ENCODE measurements at places on chromosomes 6 and 20.

GRCh38 chr6:50961611-50962010 lies 142.9 kb downstream of the TFAP2B start:
- no peak for DNase-seq

GRCh38 chr20:10090588-10091166 lies 55.9 kb downstream of the ANKEF1 start:
- DNase-seq, result peak; percentile 79

GRCh38 chr20:10329387-10330005 lies 104.5 kb downstream of the MKKS start:
- DNase-seq, result no peak

DNA sequence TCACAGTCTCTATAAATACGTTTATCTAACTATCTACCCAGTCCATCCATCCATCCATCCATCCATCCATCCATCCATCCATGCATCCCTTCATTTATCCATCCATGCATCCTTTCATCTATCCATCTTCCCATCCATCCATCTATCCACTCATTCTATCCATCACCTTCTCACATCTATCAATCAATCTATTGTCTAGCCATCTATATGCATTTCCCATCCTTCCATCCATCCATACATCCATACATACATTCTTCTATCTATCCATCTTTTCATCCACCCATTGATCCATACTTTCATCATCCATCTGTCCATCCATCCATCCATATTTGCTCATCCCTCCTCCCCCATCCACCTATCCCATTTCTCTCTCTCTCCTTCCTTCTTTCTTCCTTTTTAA lies 51.6 kb upstream of the CTNNBL1 start:
- DNase-seq, result no peak
